ENCODE measurements at places on chromosomes 3 and 15.

- no peak for DNase-seq
Observed at GRCh38 chr3:99286266-99286845, 352.0 kb upstream of the COL8A1 start.

- DNase-seq, result no peak
Observed at GRCh38 chr3:5456199-5456598, 268.7 kb downstream of the EDEM1 start.

- DNase-seq, result no peak
Observed at GRCh38 chr3:66362541-66362941, 138.3 kb downstream of the LRIG1 start.

DNA sequence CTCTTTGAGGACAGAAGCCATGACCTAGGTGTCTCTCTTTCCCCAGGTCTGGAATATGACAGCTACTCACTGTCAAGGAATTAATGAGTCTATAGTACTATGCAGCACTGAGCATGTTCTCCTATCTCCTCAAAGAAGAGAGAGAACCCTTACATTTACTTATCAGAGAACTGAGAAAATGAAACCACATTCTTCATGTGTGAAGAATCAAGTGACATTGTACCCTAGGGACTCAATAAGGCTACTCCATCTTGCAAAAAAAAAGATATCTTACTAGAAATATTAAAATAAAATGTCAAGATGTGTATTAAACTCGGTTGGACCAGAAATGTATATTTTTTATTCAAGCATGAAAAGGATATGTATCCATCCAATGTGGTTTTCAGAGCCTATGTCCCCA is 133.2 kb upstream of the COL8A1 start:
- DNase-seq, result no peak

DNA sequence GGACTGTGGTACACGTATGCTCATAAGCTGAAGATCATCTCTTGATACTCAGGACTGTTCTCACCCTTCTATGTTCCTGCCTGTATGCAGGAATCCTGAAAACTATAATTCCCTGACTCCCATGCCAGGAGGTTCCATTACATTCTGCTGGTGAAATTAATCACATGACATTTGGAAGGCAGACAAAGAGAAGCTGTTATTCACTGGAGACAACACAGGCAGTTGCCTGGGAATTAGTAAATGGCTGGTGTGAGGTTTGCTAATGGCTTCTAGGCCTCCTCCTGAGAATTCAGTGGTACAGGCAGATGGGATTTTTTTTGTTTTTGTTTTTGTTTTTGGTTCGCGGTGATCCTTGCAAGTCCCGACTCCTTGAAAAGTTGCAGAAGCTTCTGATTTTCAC is 91.4 kb downstream of the CTNNB1 start:
- DNase-seq, result no peak

GRCh38 chr3:108315767-108316301 is 19.5 kb downstream of the HHLA2 start:
- DNase-seq, result no peak

GRCh38 chr15:70484993-70485392 is 278.4 kb downstream of the UACA start:
- DNase-seq, result no peak

GRCh38 chr3:171791692-171792076 is 18.6 kb downstream of the PLD1 start:
- DNase-seq, result no peak

DNA sequence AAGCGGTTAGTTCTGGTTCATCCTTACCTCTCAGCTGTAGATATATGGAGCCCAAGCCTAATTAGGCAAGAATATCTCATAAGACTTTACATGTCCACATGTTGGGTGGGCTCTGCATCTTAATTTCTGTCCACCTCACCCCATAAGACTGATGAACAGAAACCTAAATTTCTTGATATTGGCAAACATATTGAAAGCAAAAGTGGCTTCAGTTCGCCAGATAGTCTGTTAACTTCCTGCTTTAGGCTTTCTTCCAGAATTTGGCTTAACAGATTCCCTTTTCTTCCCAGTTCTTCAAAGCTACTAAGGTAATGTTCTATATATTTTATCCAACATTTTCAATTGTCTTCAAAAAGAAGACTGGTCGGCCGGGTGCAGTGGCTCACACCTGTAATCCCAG is 19.7 kb downstream of the GABPB1 start:
- no peak for DNase-seq

GRCh38 chr15:64222573-64223366 is 59.9 kb upstream of the PPIB start:
- no peak for DNase-seq

DNA sequence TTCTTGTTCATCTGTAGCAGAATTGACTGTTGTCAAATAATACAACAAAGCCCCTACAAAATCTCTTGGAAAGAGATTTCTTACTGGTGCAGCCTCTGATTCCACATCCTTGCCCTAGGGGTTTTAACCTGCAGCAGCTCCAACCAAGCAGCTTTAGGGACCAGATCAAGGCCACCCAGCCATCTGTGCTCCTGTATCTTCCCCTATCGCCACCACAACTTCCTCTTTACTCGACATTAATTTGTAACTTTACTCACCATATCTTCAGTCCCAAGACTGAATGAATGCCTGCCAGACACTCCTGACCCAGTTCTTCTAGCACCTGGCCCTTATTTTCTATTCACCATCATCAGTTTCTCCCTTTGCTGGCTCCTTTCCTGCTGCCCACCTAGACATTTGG is 156.6 kb upstream of the IL12A start:
- DNase-seq, result no peak

DNA sequence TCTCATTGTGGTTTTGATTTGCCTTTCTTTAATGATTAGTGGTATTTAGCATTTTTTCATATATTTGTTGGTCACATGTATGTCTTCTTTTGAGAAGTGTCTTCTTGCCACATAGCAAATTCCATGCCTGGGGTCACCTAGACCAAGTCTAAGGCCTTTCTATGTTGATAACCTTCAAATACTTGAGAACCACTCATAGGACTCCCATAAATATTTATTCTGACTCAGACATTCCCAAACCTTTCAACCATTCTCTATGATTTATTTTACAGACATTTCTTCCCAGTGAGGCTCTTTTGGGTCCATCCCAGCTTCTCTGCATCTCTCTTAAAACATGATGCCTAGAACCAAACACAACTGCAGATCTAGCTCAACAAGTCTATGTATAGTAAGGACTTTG is 69.2 kb downstream of the ATP8B4 start:
- DNase-seq, result no peak

DNA sequence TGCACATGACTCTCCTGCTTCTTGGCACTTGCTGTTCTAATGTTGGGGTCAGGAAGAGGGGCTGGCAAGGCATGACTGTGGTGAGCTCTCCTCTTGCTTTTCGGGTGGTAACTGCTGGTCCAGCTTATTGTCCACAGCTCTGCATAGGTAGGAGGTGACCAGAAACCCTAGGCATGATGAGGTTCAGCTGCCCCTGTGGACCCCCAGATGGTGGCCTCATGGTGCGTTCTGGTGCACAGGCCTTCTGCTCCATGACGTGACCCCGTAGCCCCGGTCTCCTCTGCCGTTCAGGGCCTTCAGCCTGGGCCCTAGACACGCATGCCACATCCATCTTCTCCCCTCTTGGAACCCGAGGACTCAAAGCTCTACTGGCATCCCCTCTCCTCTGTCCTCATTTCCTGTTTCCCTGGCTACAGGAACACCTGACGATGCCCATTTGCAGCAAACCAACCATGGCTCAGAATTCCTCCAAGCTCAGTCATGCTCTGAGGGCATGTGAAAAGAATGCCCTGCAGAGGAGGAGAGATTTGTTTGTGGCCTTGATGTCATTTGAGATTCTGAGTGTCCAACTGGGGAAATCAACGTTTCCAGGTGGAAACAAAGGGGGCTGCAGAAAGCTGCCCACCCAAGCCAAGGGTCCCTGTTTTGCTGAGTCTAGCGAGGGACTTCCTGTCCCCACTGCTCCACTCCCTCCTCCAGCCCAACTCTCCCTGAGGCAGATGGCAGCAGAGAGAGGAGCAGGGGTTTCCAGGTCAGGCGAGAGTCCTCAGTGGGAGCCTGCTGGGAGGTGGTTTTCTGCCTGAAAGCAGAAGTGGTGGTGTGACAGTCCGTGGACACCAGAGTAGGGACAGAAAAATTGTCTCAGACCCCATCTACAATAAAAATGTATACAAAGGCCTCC is 198.7 kb upstream of the LYSMD4 start:
- no peak for DNase-seq

- DNase-seq, result no peak
Observed at GRCh38 chr3:46186471-46187340, 21.4 kb downstream of the CCR1 start.

- no peak for DNase-seq
Observed at GRCh38 chr3:43688245-43688650, 2.5 kb upstream of the ABHD5 start.

DNA sequence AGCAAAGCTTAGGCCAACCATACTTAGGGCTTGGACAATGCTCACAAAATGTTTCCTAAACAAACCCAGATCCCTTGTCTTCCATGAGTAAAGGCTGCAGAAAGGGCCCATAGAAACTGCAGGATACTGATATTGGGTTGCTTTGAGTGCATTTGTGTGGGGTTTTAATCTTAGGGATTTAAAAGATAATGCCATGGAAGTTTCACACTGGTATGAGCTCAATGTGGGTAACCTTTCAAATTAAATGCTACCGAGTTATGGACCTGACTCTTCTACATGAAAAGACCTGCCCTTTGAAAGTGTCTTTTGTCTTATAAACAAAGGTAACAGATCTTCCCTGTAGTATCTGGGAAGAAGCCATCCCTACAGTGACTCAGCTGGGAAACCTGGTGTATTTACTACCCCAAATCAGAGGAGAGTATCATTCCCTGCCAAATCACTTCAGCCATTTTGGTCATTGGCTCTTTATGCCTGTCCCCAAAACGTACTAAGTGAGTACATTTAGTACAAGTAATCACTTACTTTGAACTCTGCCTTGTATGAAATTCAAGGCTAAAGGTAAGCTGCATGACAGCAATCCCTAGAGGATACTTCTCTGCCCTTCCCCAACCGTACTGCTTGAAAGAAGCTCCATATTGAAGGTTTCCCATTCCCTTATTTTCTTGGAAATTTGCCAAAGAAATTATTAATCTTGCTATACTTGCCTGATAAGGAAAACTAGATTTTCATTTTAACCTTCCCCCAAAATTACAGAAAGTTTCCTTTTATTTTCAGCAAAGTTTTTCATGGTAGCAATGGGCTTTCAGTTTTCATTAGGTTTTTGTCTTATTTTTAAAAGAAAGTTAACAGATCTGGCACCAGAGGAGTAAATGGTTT is 7.2 kb downstream of the TM4SF1 start:
- no peak for DNase-seq

DNA sequence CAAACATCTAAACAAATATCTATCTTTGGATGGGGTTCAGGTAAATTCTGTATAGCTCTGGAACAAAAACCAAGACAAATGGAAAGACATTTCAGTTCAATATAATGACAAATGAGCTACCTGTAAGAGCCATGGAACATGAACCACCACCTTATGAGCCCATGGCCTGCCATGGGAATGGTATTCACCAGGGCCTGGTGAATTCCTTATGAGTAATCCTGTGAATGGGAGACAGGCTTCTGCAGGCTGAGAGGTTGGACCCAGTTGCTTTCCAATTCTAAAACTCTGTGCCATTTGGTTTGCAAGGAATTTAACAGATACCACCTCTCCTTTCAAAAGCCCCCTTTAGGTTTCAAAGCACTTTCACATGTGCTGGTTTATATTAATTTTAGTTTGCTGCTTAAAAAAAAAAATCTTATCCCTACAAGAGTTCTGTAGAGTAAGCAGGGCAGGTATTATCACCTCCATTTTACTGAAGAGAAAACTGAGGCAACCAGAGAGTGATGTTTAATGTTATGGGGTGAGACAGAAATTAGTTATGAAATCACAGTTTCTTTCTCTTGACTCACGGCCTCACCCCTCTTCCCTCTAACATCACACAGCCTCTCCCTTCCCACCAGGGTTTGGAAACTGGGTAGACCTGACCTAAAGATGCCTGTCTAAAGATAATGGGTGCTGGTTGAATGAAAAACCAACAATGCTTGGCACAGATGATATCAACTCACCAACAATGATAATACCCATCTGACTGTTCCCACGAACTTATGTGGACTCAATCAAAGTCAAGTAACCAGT is 397.6 kb upstream of the WNT5A start:
- no peak for DNase-seq

- DNase-seq, result no peak
Observed at GRCh38 chr3:117252651-117253050, 543.1 kb downstream of the TUSC7 start.

GRCh38 chr3:182937293-182938051 is 42.9 kb downstream of the DCUN1D1 start:
- no peak for DNase-seq

GRCh38 chr3:43154980-43155379 is 49.1 kb upstream of the POMGNT2 start:
- no peak for DNase-seq

DNA sequence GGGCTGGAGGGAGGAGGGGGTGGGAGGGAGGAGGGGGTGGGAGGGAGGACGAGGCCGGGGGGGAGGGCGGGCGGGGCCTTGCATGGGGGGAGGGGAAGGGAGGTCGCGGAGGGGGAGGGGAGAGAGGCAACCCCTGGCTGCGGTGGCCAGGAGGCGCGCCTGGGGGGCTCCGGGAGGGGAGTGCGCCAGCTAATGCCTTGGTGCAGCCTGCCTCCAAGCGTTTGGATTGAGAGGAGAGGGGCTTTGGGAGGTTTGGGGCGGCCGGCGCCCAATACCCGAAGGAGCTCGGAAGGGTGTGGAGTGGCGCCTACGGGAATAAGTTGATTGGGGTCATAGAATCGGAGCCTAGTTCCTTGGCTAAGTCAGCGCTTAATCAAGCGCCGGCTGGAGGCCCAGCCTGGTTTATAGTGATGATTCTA is 557 bp downstream of the TFG start:
- no peak for DNase-seq

DNA sequence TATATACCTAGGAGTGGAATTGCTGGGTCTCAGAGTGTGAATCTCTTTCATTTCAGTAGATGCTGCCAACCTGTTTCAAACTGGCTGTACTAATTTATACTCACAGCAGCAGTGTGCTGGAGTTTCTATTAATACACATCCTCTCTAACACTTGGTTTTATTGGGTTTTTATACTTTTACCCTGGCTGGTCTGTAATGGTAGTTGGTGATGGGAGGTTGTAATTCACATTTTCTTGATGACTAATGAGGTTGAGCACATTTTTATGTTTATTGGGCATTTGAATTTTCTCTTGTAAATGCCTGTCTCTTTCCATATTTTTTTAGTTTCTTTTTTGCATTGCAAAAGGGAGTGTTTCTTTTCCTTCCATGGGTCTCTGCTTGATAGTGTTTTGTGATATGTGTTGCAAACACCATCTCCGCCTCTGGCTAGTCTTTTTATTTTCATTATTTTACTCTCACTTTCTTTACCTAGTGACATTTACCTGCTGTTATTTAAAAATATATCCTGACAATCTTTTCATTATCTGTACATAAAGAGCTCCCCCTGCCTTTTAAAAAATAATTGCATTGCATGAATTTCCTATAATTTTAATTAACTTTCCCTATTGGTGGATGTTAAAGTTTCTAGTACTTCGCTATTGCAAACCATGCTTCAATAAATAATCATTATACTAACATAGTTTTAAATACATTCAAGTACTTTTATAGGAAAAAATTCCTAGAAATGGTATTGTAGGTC is 49.0 kb upstream of the GCNT3 start:
- no peak for DNase-seq

Data from vagina (tissue), 2 donors.